Vagina (tissue), 2 donors: ENCODE measurements at places on chromosomes 2 and 18. TPM values are rescaled to one million over a fixed set of nuclear protein-coding genes. Genes with fewer than 3 reads are reported as not detected.

GRCh38 chr2:233339427-233339826, 14.9 kb upstream of the DGKD start:
- no peak overlapping the region for H3K4me3 ChIP-seq
- H3K36me3 ChIP-seq, result no peaks in the 10 kb centered on the region
- no peaks in the 10 kb centered on the region for H3K27me3 ChIP-seq

GRCh38 chr2:144475044-144475443, 44.9 kb downstream of the ZEB2 start:
- H3K36me3 ChIP-seq, result no peaks in the 10 kb centered on the region
- DNase-seq, result no peak
- H3K4me1 ChIP-seq, result peaks cover 85% of the 10 kb centered on the region
- no peak overlapping the region for H3K4me3 ChIP-seq

GRCh38 chr2:214294426-214294825, 116.4 kb upstream of the VWC2L start:
- H3K4me1 ChIP-seq, result no peaks in the 10 kb centered on the region
- H3K27me3 ChIP-seq, result no peaks in the 10 kb centered on the region
- no peak overlapping the region for H3K4me3 ChIP-seq
- no peak for DNase-seq

- no peaks in the 10 kb centered on the region for H3K4me1 ChIP-seq
- no peaks in the 10 kb centered on the region for H3K36me3 ChIP-seq
- H3K27ac ChIP-seq, result no peak overlapping the region
- no peaks in the 10 kb centered on the region for H3K27me3 ChIP-seq
Observed at GRCh38 chr2:190554357-190555006, 20.0 kb upstream of the NEMP2 start.

DNA sequence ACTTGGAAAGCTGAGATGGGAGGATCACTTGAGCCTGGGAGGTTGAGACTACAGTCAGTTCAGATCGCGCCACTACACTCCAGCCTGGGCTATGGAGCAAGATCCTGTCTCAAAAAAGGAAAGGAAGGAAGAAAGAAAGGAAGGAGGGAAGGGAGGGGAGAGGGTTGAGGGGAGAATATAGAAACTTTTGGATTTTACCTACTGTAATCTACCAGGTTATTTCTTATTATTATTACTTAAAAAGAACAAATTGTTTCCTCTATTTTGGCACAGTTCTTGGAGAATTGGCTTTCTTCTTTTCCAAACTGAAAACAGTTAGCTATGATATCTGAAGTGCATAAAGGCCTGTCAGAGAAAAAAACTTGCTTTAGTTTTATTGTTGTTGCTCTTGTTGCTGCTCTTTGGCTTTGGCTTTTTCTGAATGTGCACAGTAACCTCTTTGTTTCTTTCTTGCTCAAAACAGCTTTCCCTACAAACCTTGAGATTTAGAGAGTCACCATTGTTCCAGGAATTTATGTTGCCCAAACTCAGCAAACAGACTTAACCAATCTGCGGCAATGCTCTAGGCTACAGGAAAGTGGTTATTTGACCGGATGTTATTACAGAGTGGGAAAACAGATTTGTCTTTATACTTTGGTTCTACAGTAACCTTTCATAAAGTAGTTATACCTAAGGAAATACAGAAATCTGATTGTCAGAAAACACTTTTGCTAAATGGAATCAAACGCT, 214.9 kb downstream of the XIRP2 start:
- DNase-seq, result no peak
- H3K4me1 ChIP-seq, result no peaks in the 10 kb centered on the region
- no peaks in the 10 kb centered on the region for H3K36me3 ChIP-seq
- H3K27me3 ChIP-seq, result no peaks in the 10 kb centered on the region
- no peak overlapping the region for H3K4me3 ChIP-seq

GRCh38 chr18:5238371-5238976, 41.4 kb upstream of the AKAIN1 start:
- no peak for DNase-seq
- no peaks in the 10 kb centered on the region for H3K36me3 ChIP-seq
- H3K27me3 ChIP-seq, result no peaks in the 10 kb centered on the region
- peak overlapping the region; percentile 85 for H3K27ac ChIP-seq

DNA sequence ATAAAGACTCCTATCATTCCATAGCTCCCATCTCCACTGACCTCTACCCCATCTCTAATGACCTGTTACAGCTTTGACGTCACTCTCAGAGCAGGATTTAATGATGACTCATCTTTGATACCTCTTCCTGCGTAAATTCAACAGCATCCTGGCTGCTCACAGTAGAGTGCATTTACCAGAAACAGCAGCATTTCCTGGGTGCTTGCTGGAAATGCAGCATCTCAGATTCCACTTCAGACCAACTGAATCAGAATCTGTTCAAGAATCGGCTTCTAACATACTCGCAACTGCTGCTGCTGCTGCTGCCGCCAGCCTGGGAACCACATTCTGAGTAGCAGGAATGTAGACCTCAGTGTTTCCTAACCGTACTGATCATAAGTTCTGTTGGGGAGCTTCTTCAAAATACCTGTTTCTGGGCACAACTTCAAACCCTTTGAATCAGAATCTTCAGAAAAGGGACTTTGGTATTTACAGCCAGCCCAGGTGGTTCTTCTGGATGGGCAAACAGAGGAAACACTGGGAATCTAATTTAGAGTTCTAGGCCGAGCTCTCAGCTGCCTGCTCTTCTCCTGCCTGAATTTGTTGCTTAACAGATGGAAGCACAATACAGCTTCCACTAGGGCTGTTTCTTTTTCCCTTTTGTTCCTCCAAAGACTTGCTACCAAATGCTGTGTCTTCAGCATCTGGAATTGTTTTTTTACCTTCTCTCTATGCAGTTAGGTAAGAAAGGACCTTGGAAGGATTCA, 241.4 kb downstream of the NCKAP5 start:
- no peaks in the 10 kb centered on the region for H3K4me1 ChIP-seq
- no peak for DNase-seq
- no peaks in the 10 kb centered on the region for H3K27me3 ChIP-seq

GRCh38 chr18:32677578-32677977, 95.2 kb downstream of the KLHL14 start:
- H3K27me3 ChIP-seq, result no peaks in the 10 kb centered on the region
- H3K4me1 ChIP-seq, result no peaks in the 10 kb centered on the region
- H3K27ac ChIP-seq, result no peak overlapping the region
- DNase-seq, result no peak

DNA sequence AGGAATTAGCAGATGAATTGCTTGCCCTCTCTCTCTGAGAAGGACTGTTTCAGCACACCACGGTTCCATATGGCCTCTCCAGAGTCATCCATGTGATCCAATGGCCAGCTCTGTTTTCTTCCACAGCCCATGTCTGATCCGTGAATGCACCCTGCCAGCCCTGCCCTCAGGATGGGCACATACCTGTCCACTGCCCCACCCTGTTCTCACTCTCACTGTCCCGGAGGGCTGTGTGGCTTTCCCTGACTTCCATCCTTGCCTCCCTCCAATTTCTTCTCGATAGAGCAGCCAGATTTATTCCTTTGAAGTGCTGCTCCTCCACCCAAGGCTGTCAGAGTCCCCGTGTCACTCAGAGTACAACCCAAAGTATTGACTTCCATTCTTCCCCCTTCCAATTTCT, 343.1 kb downstream of the TGIF1 start:
- no peaks in the 10 kb centered on the region for H3K36me3 ChIP-seq
- H3K27ac ChIP-seq, result no peak overlapping the region
- no peak overlapping the region for H3K4me3 ChIP-seq
- no peak for DNase-seq

DNA sequence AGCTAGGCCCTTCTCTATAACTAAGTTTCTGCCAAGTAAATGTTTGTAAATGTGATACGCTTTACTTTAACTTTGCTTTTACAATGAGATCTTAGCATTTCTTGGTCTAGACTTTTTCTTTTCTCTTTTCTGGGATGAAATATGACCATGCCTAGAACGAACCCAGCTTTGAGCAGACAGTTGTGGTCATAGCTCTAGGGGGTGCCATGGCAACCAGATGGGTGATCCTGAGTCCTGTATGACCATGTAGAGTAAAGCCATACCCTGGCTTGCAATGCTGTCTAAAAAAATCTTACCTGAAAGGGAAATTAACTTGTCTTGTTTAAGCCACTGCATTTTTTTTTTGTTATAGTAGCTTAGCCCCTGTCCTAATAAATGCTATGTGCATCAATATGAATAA, 956.3 kb downstream of the SLC4A3 start:
- no peaks in the 10 kb centered on the region for H3K36me3 ChIP-seq
- H3K27ac ChIP-seq, result no peak overlapping the region
- no peak for DNase-seq
- H3K4me1 ChIP-seq, result no peaks in the 10 kb centered on the region
- H3K4me3 ChIP-seq, result no peak overlapping the region

DNA sequence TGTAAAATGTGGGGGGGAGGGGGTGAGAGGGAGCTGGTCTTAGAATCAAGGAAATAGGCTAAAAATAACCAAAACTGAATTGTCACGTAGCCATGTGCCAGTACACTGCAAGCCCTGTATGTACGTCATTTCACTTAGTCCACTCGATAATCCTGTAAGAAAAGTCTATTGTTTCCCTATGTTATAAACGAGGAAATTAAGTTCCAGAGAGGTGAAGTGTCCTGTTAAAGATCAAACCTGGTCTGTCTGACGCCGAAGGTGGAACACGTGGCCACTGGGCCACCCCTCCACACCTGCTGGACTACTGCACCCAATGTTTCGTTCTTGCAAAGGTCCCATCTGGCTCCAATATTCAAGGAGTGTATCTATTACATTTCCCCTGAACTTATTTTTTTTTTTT, 29.6 kb downstream of the TFCP2L1 start:
- H3K27ac ChIP-seq, result no peak overlapping the region
- no peaks in the 10 kb centered on the region for H3K36me3 ChIP-seq
- no peak overlapping the region for H3K4me3 ChIP-seq
- DNase-seq, result no peak
- peaks cover 20% of the 10 kb centered on the region for H3K4me1 ChIP-seq

DNA sequence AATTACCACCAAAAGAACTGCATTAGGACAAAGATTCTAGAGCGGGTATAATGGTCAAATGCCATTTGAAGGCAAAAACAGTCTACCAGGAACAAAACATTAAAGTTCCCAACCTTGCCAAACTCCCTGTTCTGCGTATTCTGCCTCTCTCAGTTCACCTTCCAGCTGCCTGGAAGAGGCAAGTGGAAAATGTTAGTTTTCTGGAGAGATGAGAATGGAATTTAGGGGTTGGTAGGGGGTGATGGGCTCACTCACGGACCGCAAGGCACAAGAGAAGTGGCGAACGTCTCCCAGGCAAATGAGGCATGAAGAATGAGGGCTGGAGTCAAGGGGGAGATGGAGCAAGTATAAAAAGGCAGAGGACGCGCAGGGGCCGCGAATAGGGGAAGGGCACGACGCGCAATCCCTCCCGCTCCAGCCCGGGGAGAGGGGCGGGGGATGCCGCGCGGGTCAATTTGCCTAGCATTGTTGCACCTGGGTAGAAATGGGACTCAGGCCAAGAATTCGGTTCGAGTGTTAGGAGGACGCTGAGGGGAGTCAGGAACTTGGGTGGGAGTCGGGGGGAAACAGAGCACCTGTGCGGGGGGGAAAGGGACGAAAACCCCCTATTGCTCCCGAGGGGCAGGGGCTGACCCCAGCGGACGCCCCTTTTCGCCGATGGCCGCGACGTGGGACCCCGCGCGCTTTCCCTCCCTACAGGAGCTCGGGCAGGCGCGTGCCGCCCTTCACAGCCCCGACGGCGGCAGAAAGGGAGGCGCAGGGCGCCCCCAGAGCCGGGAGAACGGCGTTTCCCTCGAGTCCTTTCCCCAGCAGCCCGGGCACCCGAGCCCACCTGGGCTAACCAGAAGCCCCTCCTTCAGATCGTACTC, 573 bp downstream of the PAIP2B start:
- peaks cover 13% of the 10 kb centered on the region for H3K4me1 ChIP-seq
- DNase-seq, result peak; percentile 87
- peak overlapping the region; percentile 83 for H3K27ac ChIP-seq
- no peaks in the 10 kb centered on the region for H3K36me3 ChIP-seq
- H3K27me3 ChIP-seq, result no peaks in the 10 kb centered on the region
- peak overlapping the region; percentile 77 for H3K4me3 ChIP-seq

DNA sequence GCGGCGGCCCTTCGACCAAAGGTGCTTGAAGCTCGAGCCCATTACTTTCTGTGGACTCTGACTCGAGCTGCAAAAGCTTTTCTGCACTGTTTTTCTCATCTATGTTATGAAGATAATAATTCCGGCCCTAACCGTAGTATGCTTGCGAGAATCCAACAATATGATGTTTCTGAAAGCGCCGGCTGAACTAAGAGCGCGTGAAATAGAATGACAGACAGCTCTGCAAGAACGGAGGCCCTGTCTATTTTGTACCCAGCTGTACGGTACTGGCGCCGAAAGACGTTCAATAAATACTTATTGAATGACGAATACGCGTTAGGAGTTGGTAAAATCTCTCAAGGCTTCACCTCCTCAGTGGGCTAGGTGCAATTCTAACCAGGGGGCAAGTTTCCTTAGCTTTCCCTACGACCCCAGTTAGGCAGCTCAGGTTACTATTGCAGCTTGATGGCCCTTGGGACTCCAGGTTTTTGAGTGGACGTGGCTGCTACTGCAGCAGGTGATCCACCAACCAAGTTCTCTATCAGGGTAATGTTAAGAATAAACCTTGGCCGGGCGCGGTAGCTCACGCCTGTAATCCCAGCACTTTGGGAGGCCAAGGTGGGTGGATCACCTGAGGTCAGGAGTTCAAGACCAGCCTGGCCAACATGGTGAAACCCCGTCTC, 570 bp downstream of the SCRN3 start:
- no peak for DNase-seq
- H3K4me3 ChIP-seq, result peak overlapping the region; percentile 79
- peaks cover 33% of the 10 kb centered on the region for H3K4me1 ChIP-seq
- H3K36me3 ChIP-seq, result no peaks in the 10 kb centered on the region
- no peaks in the 10 kb centered on the region for H3K27me3 ChIP-seq

DNA sequence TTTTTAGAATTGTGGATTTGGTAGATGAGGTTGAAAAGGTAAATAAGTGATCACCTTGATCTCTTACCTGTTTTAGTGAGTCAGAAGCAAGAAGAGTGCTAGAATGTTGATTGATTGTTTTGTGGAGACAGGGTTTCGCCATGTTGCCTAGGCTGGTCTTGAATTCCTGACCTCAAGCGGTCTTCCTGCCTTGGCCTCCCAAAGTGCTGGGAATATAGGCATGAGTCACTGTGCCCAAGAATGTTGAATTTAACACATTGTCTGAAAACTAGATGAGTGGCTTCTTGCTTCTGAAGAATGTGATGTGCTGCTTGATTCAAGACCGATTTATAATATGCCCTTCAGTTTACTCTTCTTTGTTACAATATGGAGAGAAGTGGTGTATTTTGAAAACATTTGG, 121.3 kb downstream of the FMNL2 start:
- H3K4me3 ChIP-seq, result no peak overlapping the region
- no peaks in the 10 kb centered on the region for H3K27me3 ChIP-seq
- H3K27ac ChIP-seq, result no peak overlapping the region
- DNase-seq, result no peak
- no peaks in the 10 kb centered on the region for H3K36me3 ChIP-seq

- peak; percentile 60 for DNase-seq
- H3K27me3 ChIP-seq, result no peaks in the 10 kb centered on the region
- peaks cover 48% of the 10 kb centered on the region for H3K4me1 ChIP-seq
- H3K36me3 ChIP-seq, result no peaks in the 10 kb centered on the region
- H3K4me3 ChIP-seq, result no peak overlapping the region
- H3K27ac ChIP-seq, result peak overlapping the region; percentile 67
Observed at GRCh38 chr2:238942726-238943300, 94.9 kb downstream of the TWIST2 start.

The DUSP2 gene
- total RNA-seq, result 14.0 TPM

The ANAPC1 gene
- total RNA-seq, result 36.3 TPM

The HMSD gene
- total RNA-seq, result not detected

The PROKR1 gene
- not detected for total RNA-seq
